ENCODE measurements at places on chromosomes 13 and 19. TPM values are rescaled to one million over a fixed set of nuclear protein-coding genes. Genes with fewer than 3 reads are reported as not detected.

The TMEM150B gene
- not detected for total RNA-seq

The HS6ST3 gene
- not detected for total RNA-seq

The CCDC169 gene
- 1.3 TPM for total RNA-seq

The KLF1 gene
- not detected for total RNA-seq
